ENCODE measurements at places on chromosomes 7 and 10.

GRCh38 chr10:102660888-102661657, 16.8 kb downstream of the TRIM8 start:
- no peak for DNase-seq

DNA sequence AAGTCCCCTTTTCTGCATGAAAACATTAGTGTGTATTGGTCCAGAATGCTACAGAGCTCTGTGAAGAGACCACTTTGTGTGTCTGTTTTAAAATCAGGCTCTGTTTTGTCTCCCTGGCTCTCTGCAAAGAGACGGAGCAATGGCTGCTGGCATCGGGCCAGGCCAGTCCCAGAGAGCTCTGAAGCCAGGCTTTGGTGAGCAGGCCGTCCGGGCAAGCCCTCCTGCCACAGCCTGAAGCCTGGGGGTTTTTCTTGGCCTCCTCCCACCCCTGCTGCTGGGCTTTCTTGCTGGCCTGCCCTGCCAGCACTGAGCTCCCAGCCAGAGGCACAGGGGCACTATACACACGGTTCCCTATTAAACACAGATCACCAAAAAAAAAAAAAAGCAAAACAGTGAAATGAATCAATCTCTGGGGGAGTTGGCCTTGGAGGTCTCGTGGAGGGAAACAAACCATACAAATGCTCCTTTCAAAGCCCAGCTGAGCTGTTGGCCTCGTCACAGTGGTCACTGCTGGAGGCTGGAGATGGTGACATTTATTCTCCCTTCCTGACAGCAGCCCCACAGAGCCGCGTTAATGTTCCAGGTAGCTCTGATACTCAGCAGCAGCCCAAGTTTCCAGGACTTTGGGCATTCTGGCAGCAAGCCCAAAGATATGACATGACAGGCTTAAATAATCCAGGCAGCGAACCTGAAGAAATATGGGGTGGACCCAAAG, 237.2 kb downstream of the TCF7L2 start:
- no peak for DNase-seq

- peak; percentile 80 for DNase-seq
Observed at GRCh38 chr7:29102558-29103151, 43.7 kb downstream of the CPVL start.

DNA sequence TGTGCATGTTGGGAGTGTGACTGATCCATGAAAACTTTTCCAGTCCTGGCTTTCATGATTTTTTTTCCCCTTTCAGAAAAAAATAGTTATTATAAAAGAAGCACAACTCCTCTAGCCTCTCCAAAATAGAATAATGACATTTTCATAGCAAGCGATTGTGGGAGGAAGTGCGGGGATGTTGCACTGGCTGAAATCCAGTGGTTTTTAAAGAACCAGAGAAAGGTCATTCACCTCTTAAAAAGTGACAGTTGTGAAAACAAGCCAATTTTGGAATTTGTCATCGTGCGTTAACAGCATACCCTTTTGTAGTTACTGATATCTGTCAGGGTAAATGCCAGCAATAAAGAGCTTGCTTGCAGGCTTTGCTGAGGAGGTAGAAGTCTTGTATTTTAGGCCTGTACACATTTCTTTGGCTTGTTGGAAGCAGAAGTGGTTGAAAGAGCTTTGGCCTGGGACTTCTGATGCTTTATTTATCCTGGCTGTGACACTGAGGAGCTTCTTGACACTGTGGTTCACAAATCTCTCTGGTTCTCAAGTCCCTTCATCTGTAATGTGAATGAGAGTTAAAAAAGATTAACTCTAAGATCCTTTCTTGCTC, 545.9 kb downstream of the REEP3 start:
- DNase-seq: no peak

- peak; percentile 37 for DNase-seq
Observed at GRCh38 chr10:130847170-130847569, 464.4 kb downstream of the TCERG1L start.

- no peak for DNase-seq
Observed at GRCh38 chr10:28676326-28676967, 874 bp upstream of the BAMBI start.

DNA sequence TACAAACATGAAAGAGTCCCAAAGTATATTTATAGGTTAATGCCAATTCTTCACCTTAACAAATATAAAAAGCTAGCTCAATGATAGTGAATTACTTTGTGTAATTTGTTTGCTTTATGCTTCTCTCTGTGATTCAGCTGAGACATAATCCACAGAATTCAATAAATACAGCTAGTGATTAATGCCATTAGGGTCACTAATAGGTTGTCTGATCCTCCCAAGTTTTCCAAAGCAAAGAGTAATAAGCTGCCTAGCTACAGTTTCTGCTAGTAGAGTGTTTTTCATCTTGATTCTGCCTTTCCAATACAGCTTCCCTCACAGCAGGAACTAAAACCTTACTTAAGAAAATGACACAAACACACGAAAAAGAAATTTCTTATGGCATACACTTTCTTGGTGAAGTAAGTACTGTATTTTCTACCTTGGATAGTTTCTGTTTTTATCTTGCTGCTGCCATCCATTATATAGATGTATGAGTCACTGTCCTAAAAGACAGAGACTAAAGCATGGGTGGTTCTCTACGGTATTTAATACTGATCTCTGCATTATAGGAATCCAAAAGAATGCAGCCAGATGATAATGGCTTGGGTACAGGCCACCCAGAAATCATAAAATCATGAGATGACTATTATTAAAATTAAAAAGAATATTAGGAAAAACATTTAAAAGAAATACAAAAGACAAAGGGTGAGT, 170.0 kb downstream of the TPK1 start:
- no peak for DNase-seq

DNA sequence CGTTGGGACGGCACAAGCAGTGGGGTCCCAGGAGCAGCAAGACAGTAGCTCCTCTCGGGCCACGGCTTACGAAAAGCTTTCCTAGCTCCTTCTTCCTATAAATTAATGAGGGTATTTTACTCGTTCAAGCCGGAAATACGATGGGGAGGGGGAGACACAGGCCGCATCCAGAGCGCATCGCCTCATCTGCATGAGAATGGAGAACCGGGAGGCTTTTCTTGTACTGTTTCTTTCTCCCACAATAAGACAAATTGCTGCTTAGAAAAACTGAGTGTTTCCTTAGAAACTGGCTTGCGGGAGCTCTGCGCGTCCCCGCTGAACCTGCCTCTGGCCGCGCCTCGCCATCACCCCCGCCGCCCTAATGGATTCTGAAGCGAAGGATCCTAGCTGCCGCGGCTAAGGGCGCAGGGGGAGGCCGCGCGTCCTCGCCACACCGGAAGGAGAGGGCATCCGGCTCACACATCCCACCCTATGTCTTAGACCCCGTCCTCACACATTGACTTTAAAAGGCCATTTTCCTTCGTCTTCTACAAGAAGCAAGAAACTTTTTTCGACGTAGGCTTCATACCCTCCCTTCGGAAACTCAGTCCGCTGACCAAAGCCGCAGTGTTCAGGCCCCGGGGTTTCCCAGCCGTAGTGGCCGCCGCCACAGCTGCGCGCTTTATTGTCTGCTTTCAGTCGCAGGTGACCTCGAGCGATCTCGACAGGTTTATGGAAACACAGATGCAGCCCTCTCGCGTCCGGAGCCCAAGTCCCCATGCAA, 8.8 kb downstream of the NXPH1 start:
- DNase-seq: no peak

DNA sequence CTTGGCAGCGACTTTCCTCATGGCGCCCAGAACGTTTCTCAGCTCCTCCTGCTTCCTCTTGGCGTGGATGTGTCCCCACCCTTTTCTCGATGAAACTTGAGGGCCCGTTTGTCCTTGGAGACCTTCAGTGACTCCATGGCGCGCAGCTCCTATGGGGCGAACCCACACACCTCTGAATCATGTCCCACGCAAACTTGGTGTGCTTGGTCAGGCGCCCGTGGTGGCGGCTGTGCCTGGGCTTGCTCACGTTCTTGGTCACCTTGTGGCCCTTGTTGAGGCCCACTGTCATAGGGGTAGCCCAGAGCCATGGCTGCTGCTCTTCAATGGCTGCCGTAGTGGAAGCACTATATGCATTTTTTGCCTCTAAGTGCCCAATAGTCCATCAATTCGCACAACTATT, 117.5 kb upstream of the FOXP2 start:
- DNase-seq: no peak

GRCh38 chr10:99610221-99610620, 10.0 kb downstream of the SLC25A28 start:
- DNase-seq: no peak

GRCh38 chr7:24821045-24821753, 63.9 kb upstream of the GSDME start:
- DNase-seq: no peak

- DNase-seq: no peak
Observed at GRCh38 chr7:98119256-98119918, 12.7 kb downstream of the LMTK2 start.

GRCh38 chr7:70392256-70392876, 739.6 kb upstream of the GALNT17 start:
- no peak for DNase-seq

DNA sequence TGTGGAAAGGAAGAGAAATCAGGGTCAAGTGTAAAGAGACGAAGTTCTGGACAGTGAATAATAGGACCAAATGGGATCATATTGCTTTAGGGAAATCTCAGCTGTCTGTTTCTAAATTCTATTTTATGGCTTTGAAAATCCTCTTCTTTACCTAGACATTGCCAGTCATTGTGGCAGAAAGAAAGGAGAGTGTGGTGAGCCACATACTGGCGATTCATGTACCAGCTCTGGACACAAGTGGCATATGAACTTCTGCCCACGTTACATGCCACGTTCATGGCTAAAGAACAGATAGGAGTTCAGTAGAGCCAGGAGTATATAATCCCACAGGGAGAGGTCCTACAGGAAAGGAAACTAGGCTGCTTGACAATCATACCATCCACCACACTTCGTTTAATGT, 28.0 kb downstream of the STARD3NL start:
- no peak for DNase-seq

- no peak for DNase-seq
Observed at GRCh38 chr7:36995776-36996175, 271.5 kb upstream of the AOAH start.

DNA sequence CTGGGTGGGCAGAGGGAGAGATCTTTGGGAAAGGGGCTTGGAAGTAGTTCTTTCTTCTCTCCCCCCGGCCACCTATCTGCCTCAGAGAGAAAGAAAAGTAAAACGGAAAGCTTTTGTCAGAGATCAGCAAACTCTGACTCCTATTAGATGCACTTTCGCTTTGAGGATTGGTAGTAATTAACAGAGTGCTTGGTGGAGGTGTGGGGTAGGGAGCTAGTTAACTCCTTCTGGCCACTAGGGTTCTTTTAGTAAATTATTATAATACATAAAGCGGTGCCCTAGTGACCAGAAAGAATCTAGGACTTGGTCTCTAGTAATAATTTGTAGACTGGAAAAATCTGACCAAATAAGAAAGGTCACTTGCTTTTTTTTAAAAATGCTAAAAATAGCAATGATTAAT, 54.6 kb downstream of the CPVL start:
- no peak for DNase-seq

GRCh38 chr7:129955993-129956543, 3.3 kb upstream of the UBE2H start:
- DNase-seq: no peak

DNA sequence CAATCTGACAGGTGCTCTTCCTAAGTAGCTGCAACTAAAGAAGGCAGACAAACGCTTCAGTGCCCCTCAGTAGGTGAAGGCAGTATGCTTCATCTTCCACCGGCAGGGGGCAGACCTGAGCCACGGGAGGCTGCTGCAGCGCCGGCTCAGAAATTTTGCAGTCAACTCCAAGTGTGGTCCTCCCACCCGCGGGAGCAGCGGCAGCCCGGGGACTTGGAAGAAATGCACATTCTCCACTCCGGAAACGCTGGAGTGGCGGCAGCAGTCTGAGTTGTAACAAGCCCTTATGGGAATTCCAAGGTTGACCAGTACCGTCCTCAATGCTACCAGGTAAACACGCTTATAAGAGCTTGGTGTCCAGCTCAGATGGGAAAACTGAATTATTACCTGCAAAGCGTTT, 3.4 kb downstream of the IGFBP3 start:
- no peak for DNase-seq

DNA sequence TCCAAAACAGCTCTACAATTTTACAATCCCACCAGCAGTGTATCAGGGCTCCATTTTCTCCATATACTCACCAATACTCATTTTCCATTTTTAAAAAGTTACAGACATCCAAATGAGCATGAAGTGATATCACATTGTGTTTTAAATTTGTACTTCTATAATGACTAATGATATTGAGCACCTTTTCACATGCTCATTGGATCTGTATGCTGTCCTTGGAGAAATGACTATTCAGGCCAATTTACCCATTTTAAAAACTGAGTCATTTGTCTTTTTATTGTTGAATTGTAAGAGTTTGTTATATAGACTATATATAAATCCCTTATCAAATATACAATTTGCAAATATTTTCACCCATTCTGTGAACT, 162.0 kb downstream of the MAGI2 start:
- no peak for DNase-seq

DNA sequence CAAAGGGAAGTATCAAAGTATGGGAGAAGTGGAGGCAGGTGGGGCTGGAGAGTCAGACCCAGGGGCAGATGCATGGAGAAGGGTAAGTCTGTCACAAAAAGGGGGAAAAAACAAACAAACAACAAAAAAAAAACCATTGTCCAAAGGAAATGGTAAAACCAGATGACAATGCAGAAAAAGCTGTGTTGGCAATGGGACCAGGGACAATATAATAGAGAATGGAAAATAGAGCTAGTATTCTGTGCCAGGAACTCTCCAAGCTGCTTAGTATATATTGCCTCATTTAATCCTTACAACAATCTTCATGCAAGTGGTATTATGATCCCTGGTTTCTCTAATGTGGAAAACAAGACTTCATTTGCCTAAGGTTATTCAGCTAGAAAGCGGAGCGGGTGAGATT, 13.1 kb upstream of the KDM7A start:
- no peak for DNase-seq

GRCh38 chr7:136070736-136071505, 93.8 kb upstream of the MTPN start:
- DNase-seq: no peak

- DNase-seq: no peak
Observed at GRCh38 chr10:109665321-109665720, 258.0 kb downstream of the XPNPEP1 start.

- DNase-seq: no peak
Observed at GRCh38 chr7:97772045-97772901, 40.4 kb downstream of the TAC1 start.

- no peak for DNase-seq
Observed at GRCh38 chr10:90914992-90915765, 5.7 kb downstream of the ANKRD1 start.

GRCh38 chr10:12631787-12632562, 282.6 kb downstream of the CAMK1D start:
- no peak for DNase-seq

- DNase-seq: no peak
Observed at GRCh38 chr10:133526957-133527588, at the start of gene CYP2E1. CYP2E1 (plus strand) TSS chr10:133527363; CDS start chr10:133527396, 33 bp downstream.
